8988T (cell line): ENCODE measurements at places on chromosomes 12 and 14.
A peak's percentile ranks its signal among the peaks of the same experiment; 100 is the strongest.

DNA sequence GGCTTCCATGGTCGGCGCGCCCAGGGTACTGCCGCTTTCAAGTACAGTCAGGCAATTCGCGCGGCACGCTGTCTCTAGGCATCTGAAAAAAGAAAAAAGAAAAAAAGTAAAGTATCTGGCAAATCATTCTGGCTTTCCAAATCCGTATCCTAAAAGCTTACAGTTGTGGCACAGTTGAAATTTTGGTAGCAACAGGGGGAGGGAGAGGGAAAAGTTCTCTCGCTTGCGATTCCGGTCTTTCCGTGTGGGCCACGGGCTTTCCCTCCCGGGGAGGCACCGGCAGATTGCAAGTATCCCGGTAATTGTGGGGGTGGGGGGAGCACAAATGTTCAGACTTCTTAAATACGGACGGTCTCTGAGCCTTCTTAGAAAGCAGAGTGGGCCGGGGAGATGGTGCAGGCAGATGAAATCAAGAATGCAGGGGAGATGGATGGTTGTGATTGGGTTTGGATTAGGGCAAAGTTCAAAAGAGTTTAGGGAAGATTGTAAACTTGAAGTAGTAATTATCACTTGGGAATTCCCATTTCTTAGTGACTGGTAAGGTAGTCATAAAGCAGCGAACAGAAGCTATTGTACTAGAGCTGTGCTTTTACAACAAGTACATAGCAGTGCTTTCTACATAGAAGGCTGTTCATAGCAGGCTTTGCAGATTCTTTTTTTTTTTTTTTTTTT is 1.2 kb downstream of the SOCS2 start:
- no peak for DNase-seq

- no peak for DNase-seq
Measured at GRCh38 chr14:76930549-76930948, 98.0 kb downstream of the IRF2BPL start.

DNA sequence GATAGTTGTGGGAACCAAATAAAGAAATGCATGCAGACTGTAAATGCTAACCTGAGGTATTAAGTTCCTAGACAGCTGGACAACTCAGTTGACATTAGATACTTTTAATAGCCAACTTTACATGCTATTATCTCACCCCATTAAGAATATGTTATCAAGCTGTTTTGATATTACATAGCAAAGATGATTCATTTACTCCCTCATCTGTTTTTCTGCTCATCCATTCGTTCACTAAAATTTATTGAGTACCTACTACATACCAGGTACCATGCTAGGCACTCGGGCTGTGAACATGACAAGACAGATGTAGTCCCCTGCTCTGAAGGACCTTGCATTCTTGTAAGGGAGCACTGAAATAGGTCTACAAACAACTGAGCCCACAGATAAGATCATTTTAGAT is 192.4 kb downstream of the DACT1 start:
- DNase-seq, result no peak

DNA sequence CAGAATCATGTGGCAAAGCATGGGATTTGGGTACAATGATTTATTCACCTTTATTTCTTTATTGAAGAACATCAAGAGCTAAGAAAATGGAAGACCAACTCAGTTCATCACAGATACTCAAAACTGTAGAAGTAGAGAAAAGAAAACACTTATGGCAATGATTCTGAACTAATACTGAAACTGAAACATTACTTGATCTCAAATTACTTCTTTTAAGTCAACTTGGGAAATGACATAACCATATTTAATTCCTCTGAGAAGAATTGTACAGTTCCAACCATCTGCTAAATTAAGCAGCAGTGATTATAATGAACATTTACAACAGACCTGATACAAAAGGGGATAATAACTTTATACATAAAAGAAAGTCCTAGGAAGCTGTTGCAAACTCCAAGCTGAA is 466.5 kb downstream of the TMTC2 start:
- no peak for DNase-seq

DNA sequence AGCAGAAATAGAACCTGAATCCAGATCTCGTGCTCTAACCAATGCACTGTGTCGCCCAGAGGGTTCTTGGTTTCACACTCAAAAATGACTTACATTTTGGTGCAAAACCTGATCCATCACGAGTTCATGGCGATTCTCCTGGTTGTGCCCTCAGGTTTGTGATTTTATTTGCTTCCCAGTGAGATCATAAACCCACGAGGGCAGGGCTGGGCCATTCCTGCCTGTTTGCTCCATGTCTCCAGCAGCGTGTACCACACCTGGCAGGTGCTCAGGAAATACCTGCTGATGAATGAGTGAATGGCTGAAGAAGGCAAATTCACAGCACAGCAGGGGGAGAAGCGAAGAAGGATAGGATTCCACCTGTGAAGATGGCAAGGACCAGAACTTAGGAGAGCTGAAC is 9.4 kb downstream of the ACACB start:
- DNase-seq, result no peak

- DNase-seq, result no peak
Measured at GRCh38 chr12:126337556-126338441, 1272.6 kb downstream of the AACS start.

GRCh38 chr12:105469211-105469610 is 138.7 kb downstream of the C12orf75 start:
- no peak for DNase-seq

DNA sequence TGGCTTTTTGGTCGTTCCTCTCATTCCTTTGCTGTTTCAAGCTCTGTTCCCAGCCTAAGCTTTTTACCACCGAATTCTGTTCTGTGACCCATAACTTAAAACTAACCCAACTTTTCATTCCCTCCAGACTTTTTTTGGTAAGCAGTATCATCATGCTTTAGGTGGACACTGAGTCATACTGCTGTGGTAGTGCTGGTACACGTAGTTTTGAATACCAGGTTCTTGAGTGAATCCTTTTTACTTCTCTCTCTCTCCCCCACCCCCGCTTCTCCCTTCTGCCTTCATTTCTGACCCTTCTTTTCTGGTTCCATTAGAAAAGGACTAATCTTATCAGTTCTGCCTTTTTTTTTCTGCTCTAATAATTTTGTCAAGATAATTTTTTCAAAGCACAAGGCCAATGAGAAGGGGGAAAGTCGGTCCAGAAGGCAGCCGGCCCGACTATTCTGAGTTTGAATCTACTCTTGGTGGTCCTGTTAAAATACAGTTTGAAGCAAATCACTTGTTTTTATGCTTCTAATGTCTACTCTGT is 2.3 kb upstream of the MDM2 start:
- DNase-seq, result no peak

DNA sequence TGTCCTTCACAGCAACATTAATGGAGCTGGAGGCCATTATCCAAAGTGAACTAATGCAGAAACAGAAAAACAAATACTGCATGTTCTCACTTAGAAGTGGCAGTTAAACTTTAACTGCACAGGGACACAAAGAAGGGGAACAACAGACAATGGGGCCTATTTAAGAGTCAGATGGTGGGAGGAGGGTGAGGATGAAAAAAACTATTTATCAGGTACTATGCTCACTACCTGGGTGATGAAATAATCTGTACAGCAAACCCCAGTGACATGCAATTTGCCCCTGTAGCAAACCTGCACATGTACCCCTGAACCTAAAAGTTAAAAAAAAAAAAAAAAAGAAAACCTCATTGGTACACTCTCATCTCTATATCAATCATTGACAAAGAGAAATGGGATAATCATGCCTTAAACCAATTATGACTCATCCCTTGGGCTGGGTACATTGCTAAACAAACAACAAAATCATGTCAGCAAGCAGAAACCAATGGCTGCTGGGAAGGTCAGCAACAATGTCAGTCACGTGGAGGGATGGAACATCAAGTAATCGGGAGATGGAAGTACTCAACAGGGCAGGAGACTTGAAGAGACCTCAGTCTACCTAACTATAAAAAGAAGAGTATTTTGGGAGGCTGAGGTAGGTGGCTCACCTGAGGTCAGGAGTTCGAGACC is 479.2 kb downstream of the RMST start:
- DNase-seq, result no peak

- DNase-seq, result no peak
Measured at GRCh38 chr14:71238835-71239234, 331.6 kb downstream of the PCNX1 start.

DNA sequence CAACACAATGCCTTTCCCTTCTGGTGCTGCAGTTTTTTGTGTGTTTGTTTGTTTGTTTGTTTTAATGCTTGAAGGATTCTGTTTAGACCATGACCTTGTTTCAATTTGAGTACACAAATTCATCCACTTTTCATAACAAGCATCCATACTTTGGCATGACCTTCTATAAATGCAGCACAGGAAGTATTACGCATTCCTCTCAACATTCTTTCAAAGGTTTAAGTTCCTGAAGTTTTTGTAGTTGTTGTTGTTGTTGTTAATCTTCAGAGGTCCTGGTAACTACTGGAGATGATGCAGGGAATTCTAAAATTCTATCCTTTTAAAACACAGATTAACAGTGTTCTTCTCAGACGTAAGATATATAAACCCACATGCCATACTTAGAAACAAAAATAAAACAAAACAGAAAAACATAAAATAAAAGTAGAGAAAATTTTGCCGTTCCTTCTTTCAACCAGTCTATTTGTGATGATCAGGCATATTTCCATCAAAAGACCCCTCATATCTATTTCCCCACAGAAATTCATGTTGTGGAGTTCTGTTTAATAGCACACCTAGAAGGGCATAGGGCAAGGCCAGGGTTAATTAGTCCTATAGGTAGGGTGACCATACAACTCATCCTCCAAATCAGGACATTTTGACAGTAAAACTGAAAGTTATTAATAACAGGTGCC is 529.9 kb downstream of the NOVA1 start:
- DNase-seq, result no peak

DNA sequence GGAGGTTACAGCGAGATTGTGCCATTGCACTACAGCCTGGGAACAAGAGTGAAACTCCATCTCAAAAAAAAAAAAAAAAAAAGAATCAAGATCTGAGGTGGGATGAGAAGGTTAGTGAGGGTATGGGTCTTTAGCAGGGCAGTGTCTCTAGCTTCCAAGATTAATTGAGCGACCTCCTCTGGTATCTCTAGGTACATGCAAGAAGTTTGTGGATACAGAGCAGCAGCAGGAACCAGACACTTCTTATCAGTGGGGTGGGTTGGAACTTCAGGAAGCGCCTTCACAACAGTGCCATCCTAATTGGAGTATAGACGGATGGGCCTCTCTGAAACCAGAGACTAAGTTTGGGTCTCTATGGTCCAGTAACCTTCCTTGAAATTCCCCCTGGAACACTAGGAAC is 51.9 kb upstream of the CISTR start:
- no peak for DNase-seq

GRCh38 chr14:23615856-23616255 is 20.3 kb upstream of the DHRS2 start:
- DNase-seq, result no peak

- peak; percentile 68 for DNase-seq
Measured at GRCh38 chr14:73886449-73887317, at the start of gene ZNF410. TSS of gene ZNF410 (plus strand) at chr14:73886859. CDS start at chr14:73892176, 5,317 bp downstream.

DNA sequence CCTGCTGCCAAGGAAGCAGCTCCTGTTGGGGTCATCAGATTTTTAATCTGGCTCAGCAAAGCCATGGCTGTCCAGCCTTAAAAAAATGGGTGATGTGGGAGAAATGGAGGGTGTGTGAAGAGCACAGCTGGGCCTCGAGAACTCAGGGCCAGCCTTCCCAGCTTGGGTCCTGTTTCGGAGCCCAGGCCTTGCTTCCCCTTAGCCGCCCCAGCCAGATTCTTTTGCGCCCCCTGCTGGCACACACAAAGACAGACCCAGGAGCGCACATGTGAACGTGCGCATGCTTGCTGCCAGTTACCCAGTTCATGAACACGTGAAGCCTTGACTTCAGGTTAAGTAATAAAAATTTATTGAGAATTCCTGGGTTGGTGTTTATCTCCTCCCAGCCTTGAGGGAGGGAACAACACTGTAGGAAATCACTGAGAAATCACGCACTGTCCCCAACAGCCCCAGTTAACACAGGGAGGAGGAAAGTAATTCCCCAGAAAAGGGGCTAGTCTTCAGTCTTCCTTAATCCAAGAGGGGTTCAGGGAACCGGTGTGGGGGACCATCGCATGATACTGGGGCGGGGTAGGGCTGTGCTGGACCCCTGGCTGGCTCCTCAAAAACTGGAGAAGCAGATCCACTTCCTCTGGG is 5.3 kb downstream of the PHB2 start:
- DNase-seq, result peak; percentile 82

DNA sequence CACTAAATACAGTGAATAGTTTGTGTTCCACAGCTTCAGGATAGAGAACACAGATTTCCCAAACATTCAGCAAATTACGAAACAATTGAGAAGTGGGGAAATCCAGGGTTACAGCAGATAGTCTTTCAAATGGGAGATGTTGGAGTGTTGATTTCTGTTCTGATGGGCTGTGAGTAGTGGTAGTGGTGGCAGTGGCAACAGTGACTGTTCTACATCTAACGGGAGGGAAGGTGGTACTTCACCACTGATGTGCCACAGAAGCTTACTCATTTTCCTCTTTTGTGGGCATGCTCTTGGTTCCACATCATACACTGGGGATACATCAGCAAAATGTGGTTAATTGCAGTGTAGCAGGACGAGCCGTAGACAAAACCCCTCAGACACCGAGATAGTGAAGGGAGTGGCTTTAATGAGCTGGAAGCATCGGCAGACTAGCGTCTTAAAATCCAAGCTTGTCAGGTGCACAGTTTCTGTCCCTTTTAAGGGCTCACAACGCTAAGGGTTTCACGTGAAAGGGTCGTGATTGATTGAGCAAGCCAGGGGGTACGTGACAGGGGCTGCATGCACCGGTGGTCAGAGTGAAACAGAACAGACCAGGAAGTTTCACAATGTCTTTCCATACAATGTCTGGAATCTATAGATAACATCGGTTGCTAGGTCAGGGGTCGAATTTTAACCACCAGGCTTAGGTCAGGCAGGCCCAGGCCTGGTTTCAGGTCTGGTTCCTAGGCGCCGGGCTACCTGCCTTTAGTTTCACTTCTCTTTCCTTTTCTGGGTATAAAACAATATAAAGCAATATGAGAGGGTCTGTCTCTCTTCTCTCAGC is 330.6 kb upstream of the FBXO33 start:
- DNase-seq, result no peak

DNA sequence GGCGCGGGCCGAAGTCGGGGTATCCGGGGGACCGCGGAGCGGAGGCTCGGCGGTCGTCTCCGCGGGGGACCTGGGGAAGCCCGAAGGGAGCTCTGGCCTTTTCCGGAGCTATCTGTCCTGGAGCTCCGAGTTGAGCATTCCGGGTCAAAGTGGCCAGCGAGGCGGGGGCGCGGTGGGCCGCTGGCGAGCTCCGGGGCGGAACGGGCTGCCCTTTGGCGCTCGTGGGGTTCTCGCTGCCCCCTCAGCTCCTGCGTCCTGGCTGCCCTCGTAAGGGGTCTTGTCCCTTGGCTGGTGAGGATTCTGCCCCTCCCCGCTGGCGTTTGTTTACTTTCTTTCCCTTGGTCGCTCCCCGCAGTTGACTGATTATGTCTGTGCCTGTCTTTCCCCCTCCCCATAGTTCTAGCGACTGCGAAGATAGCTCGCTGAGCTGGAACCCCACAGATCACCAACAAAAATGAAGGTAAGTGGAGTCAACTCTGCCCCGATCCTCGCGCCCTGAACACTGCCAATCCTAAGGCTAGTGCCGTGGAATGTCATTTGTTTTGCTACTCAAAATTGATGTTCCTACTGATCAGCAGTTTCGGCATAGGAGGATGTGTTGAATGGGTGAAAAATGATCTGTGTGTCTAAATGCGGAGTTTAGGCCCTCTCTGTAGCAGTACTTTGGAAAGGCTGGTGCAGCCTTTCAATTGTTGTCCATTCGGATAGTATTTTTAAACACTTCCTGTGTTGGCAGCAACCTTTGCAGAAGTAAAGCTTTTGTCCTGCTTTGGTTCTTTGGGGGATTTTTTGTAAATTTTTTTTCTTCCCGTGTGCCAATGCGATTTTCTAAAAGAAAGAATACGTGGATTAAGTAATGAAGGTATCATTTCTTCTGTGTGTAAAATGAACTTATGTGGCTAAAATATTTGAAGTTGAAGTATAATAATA is 1.3 kb downstream of the ARID4A start:
- DNase-seq, result no peak

GRCh38 chr12:39393890-39394289 is 49.0 kb downstream of the KIF21A start:
- no peak for DNase-seq
